ENCODE measurements at places on chromosomes 7 and 10.

DNA sequence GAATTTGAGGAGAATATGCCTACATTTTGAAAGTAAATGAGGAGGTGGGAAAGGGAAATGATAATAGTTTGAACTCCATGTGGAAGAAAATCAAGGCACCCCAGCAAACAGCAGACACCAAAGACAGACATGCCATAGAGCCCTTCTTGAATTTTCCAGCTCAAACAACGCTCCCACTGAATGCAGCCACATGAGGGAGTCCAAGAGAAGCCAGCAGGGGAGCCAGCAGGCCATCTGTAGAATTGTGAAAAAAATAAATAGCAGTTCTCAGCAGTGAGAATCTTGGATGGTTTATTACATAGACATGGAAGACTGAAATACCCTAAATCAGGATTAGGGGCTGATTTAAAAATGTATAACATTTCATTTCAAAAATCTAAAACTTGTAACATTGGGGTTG, 1567.3 kb upstream of the LRRTM3 start:
- no peaks in the 10 kb centered on the region for H3K36me3 ChIP-seq
- H3K4me1 ChIP-seq = no peaks in the 10 kb centered on the region
- no peak overlapping the region for H3K4me3 ChIP-seq
- H3K27ac ChIP-seq = no peak overlapping the region
- no peaks in the 10 kb centered on the region for H3K27me3 ChIP-seq
- no peak for DNase-seq

DNA sequence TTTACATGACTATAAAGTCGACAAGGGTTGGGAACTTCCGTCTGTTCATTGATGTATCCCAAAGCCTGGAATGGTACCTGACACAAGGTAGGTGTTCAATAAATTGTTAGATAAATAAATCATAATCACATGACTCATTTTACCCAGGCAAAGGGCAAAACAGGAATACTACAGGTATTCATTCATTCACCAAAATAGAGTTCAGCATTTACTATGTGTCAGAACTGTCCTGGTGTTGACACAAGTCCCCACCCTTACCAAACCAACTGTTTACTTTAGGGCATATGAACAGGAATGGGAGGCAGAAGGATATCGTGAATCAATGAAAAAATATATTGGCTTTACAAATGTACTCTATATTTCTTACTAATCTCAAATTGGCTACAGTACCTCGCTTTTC, 666 bp upstream of the YAE1 start:
- no peak for DNase-seq
- H3K4me1 ChIP-seq = no peaks in the 10 kb centered on the region
- H3K4me3 ChIP-seq = peak overlapping the region; percentile 73
- H3K36me3 ChIP-seq = no peaks in the 10 kb centered on the region
- no peak overlapping the region for H3K27ac ChIP-seq
- no peaks in the 10 kb centered on the region for H3K27me3 ChIP-seq

DNA sequence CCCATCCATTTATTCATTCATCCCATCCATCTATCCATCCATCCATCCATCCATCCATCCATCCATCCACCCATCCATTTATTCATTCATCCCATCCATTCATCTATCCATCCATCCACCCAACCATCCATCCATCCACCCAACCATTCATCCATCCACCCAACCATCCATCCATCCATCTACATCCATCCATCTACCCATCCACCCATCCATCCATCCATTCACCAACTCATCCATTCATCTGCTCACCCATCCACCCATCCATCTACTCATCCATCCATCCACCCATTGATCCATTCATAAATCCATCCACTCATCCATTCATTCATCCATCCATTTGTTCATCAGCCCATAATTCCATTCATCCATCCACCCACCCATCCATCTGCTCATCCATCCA, 56.4 kb downstream of the PFKFB3 start:
- H3K27me3 ChIP-seq = no peaks in the 10 kb centered on the region
- H3K36me3 ChIP-seq = no peaks in the 10 kb centered on the region
- H3K27ac ChIP-seq = no peak overlapping the region
- H3K4me3 ChIP-seq = no peak overlapping the region
- DNase-seq = no peak
- H3K4me1 ChIP-seq = no peaks in the 10 kb centered on the region

DNA sequence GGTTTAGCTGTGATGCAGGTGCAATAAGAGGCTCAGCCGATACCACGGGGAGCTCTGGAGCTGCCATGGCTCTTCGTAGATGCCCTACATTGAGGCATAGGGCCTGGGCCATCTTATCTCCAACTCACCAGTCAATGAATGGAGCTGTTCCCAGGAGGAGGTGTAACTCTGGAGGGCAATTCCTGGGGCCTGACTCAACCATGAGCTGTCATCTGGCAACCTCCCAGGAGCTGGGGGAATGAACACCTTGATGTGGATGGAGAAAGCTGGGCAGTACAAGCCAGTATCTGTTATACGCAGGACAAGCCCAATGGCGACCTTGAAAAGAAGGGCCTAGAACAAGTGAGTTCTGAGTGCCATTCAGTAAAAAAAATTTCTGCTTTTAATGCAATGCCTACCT, 224.0 kb upstream of the PLXDC2 start:
- H3K4me1 ChIP-seq = no peaks in the 10 kb centered on the region
- no peak for DNase-seq
- H3K27me3 ChIP-seq = no peaks in the 10 kb centered on the region

DNA sequence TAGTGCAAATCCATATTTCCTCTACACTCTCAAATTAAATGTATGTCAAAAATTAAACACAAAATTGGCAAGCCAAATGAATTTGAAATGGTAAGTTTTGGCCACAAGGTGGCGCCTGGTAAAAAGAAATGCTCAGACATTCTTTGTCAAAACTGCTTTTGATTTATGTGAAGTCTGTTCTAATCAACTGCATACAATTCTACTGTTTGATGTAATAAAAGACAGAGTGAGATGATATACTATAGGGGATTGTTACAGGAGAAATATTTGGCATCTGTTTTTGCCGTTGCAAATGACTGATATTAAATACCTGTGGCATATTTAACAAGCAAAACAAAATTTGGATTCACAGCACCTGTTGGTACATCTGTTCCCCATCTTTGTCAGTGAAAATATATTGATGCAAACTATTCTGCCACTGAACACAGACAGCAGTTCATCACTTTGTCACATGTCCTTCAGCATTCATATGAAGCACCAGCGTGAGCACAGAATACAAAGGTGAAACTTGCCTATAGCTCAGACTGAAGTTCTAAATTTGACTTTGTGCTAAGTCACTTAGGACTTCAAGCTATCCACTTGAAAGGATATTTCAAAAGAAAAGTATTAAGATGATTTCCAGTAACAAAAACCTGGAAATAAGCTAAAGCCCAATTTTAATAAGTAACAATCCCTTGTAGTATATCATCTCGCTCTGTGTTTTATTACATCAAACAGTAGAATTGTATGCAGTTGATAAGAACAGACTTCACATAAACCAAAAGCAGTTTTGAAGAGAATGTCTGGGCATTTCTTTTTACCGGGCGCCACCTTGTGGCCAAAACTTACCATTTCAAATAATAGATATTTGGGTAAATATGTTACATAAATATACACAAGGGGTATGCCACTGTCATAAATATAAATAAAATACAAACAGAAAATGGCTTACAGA, 10.2 kb upstream of the CH25H start:
- H3K4me1 ChIP-seq = no peaks in the 10 kb centered on the region
- DNase-seq = no peak
- no peaks in the 10 kb centered on the region for H3K27me3 ChIP-seq
- no peak overlapping the region for H3K4me3 ChIP-seq
- peaks cover 4% of the 10 kb centered on the region for H3K36me3 ChIP-seq
- no peak overlapping the region for H3K27ac ChIP-seq

DNA sequence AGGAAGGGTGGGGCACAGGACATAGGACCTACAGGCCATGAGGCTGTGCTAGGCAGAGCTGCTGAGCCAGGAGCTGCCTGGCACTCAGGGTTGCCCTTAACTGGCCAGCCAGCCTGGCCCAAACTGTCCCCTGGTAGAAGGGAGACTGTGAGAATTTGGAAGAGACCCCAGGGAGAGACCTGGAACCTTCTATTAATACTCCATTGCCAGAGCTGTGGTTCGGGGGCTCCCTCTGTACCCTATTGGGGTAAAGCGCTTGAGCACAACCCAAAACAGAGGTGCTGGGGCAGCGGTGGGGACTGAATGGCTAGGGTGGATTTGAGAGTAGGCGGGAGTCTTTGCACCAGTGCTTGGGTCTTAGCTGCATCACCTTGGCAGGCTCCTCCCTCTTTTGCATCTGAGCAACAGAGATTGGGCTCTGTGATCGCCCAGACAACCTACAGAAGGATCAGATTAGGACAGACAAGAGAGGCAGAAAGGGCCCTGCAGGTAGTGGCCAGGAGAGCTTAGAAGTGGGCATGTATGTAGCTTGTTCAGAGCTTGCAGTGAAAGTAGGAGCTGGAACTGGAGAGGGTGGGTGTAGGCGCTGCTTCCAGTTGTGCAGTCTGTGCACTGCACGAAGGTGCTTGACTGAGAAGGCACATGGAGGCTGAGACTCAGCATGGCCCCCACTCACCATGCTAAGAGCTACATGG, 53.3 kb downstream of the ADCYAP1R1 start:
- no peaks in the 10 kb centered on the region for H3K27me3 ChIP-seq
- no peaks in the 10 kb centered on the region for H3K4me1 ChIP-seq
- DNase-seq = no peak

- peak; percentile 97 for DNase-seq
- peak within 1 kb of the TSS; percentile 71 for H3K4me3 ChIP-seq
- H3K4me1 ChIP-seq = peaks cover 1% of the 10 kb centered on the region
- H3K27ac ChIP-seq = peak within 1 kb of the TSS; percentile 10
- H3K27me3 ChIP-seq = no peaks in the 10 kb centered on the region
Measured at GRCh38 chr7:111561904-111562732, at the start of gene IMMP2L. TSS of gene IMMP2L (minus strand) at chr7:111562492.

Data from aorta (tissue), 5 donors.